Astrocyte of the spinal cord (primary cell): ENCODE measurements at places on chromosomes 6 and 20.
A peak's percentile ranks its signal among the peaks of the same experiment; 100 is the strongest.

- no peak for DNase-seq
Observed at GRCh38 chr20:60300374-60300773, 342.2 kb downstream of the CDH26 start.

- peak; percentile 85 for DNase-seq
Observed at GRCh38 chr6:135537741-135538301, 40.3 kb upstream of the AHI1 start.

GRCh38 chr6:18680842-18681241 lies 293.7 kb downstream of the RNF144B start:
- DNase-seq, result no peak

GRCh38 chr6:45633272-45633908 lies 255.7 kb upstream of the SUPT3H start:
- DNase-seq, result no peak

DNA sequence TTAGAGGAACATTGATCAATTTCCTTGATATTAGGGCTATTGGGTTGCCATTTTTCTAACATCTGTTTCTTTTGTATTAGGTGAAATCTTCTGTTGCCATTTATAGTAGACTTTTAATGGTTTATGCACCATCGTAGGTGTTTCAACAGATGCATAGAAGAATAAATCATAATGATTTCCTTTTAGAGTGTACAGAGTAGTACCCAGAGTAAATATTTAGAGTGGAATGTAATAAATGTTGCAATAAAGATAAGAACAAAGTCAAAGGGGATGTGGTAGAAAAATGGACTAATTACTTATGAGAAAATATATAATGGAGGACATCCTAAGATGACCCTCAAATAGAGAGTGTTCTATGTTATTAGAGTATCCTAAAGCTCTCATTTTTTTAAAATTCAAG lies 643.0 kb upstream of the CITED2 start:
- DNase-seq, result no peak

- no peak for DNase-seq
Observed at GRCh38 chr6:149419696-149420404, 19.8 kb downstream of the SUMO4 start.

DNA sequence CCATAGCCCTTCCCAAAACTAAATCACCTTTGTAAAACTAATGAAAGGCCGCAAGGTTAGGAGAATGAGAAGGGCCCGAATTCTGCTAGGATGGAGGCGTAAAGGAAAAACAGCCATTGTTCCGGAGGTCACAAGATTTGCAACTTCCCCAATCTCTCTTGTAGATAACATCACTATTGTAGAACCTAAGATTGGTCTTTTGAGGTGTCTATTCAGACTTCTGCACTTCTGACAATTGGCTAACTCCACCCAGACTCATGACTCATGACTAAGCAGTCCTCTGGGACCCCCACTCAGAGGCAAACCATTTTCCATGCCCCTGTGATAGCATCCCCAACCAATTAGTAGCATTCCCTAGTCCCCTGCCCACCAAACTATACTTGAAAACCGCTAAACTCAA lies 210.5 kb upstream of the SHLD1 start:
- no peak for DNase-seq

GRCh38 chr6:1986454-1987243 lies 258.8 kb downstream of the GMDS start:
- peak; percentile 31 for DNase-seq

- DNase-seq, result no peak
Observed at GRCh38 chr6:42086046-42087035, 36.0 kb downstream of the TAF8 start.

GRCh38 chr6:13989496-13990144 lies 64.9 kb downstream of the RNF182 start:
- DNase-seq, result peak; percentile 4

DNA sequence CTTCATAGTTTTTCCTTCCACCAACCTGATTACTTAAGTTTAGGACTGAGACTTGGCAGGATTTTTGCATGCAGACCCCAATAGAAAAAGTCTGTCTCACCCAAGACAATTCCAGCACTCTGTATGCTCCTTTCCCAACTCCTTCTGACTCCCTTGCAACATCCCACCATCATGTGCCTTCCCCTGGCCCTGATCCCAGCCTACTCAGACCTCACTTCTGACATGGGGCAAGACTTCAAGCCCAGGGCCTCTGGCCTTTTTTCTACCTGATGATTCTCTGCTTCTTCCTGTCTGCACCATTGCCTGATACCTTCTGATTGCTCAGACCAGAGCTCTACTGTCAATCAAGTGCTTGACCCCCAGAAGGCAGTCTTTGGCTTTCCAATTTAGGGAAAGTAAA lies 96.6 kb downstream of the HAO1 start:
- DNase-seq, result no peak

- no peak for DNase-seq
Observed at GRCh38 chr6:124793398-124793797, 168.8 kb upstream of the RNF217 start.

- DNase-seq, result no peak
Observed at GRCh38 chr20:24185791-24186190, 197.2 kb upstream of the GGTLC1 start.

DNA sequence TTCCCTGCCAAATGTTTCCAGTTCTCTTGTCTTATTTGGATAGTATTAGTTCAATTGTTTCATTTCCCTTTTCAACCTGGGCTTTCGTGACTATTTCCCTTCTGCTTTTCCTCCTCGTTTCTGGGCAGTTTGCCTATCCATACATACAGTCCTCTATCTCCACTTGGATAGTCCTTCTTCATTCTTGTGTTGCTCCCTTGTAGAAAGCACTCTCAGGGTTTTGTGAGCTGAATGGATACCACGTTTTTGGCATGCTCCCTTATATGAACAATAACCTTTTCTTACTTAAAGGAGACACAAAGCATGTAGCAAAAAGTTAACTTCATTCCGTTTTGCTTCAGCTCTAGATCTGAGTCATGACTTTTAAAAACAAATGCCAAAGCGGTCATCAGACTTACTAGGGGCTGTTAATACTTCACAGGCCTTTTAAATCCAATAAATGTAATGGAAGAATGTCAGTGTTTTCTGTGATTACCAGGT lies 16.6 kb downstream of the CRYBG1 start:
- peak; percentile 53 for DNase-seq

- no peak for DNase-seq
Observed at GRCh38 chr6:104575536-104575935, 284.2 kb downstream of the HACE1 start.

GRCh38 chr6:151075527-151075926 lies 164.2 kb upstream of the AKAP12 start:
- no peak for DNase-seq

- DNase-seq, result no peak
Observed at GRCh38 chr20:49288784-49289696, 11.2 kb upstream of the ZNFX1 start.

DNA sequence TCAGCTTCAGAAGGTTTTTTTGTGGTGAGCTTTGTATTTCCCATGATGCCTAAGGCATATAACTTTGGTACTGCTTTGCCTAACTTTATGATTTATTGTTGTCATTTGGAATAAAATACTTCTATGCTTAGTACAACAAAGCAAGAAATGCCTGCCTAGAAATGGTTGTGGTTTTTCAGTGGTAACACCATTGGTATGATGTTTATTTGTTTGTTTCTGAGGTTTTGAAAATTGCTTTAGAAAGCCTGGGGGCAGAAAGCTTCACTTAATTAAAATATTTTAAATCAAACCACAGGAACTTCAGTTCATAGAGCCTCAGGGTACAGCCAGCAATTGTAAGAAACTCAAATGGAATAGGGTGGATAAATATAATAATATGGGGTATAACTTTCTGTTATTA lies 351.2 kb upstream of the MAP3K7 start:
- DNase-seq, result no peak

DNA sequence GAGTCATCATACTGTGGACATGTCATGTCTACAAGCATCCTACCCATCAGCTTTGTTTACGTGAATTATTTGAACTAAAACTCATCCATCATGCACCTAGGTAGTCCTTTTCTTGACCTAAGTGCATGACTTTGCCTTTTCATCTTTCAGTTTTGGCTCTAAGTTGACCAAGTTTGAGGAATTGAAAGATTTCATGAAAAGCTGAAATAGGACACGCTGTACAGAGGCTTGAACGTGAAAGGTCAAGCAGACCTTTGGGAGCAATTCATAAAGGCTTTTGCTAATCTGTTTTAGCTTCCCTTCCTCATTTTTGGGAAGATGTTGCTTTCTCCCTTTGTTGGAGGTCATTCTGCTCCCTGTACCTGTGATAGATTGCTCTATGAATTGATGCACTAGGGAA lies 55.1 kb upstream of the MLIP start:
- no peak for DNase-seq

- DNase-seq, result no peak
Observed at GRCh38 chr6:127276331-127276730, 9.7 kb downstream of the RNF146 start.

DNA sequence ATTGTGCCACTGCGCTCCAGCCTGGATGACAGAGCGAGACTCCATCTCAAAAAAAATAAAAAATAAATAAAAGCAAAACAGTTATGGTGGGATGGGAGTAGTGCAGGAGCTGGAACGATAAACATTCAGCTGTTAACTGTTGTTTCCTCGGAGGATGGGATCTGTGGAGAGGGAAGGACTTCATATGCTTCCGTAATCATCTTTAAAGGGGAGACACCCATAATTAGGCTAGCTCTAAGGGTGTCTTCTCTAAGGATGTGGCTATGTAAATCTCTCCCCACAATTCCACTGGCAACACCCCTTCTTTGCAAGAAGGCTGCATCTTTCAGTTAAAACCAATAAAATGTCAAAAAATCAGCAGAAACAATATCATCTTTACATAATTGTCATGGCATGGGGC lies 42.6 kb upstream of the MTHFD1L start:
- DNase-seq, result no peak

- no peak for DNase-seq
Observed at GRCh38 chr6:65259982-65260381, 447.0 kb downstream of the EYS start.

DNA sequence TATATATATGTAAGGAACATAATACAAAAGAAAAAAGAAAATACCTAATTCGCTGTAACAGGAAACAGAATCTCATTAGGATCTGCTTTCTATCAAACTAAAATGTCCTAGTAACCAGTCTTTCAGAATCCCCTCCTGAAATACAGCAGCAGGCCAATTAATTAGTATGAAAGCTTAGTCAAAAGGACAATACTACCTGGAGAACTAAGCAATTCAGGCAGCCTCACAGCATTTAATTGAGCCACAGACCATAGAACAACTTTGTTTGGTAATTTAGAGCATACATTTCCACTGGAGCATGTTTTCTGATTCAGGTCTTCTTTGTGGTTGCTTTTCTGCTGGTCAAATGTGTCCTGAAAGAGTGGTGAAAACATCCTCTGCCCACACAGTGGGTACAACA lies 516.0 kb downstream of the LMBRD1 start:
- DNase-seq, result no peak

- DNase-seq, result peak; percentile 86
Observed at GRCh38 chr6:138691595-138692057, 81.9 kb upstream of the CCDC28A start.

DNA sequence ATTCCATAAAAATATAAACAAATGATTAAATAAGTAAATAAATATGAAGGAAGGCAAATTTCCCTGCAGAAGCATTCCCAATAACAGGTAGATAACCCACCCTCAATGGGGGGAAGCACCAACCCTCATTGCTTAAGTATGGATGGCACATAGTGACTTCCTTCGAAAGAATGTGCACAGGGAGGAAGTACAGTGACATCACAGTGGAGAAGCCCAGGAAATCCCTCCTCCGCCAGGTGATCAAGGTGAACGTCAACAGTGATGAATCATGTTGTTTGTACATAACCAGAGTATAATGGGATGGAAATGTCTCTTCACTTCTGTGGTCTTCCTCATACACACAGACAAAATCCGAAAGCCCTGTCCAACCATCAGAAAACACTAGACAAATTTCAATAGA lies 267.9 kb downstream of the THBS2 start:
- no peak for DNase-seq

- no peak for DNase-seq
Observed at GRCh38 chr6:15343490-15344191, 97.8 kb downstream of the JARID2 start.

DNA sequence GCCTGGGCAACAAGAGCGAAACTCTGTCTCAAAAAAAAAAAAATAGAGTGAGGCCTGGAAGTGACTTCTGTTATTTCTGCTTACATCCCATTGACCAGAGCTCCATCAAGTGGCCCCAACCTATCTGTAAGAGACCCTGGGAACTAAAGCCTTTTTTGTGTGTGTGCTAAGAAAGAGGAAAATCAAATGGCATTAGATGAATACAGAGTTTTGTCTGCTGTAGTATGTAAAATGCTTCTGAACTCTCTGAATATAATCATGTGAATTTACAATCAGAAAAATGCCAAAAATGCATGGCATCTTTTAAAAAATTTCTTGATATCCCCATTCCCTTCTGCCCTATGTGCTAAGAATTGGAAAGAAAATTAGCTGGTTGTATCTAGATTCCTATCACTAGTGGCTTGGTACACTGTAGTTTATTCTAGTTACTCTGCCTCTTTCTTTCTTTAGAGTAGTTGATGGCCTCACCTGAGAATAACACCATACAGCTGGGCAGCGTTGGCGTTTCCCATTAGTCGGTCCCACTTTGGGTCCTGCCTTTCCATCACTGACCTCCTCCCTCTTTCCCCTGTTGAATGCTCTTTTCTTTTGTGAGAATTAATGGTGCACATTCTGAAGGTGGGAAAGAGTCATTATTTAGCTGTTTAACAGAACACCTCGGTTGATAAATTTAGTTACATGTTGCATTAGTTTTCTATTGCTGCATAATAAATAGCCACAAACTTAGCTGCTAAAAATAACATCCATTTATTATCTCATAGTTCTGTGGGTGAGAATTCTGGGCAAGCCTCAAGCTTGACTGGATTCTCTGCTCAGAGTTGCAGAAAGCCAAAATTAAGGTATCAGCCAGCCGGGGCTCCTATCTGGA lies 38.2 kb downstream of the SAMD5 start:
- no peak for DNase-seq

DNA sequence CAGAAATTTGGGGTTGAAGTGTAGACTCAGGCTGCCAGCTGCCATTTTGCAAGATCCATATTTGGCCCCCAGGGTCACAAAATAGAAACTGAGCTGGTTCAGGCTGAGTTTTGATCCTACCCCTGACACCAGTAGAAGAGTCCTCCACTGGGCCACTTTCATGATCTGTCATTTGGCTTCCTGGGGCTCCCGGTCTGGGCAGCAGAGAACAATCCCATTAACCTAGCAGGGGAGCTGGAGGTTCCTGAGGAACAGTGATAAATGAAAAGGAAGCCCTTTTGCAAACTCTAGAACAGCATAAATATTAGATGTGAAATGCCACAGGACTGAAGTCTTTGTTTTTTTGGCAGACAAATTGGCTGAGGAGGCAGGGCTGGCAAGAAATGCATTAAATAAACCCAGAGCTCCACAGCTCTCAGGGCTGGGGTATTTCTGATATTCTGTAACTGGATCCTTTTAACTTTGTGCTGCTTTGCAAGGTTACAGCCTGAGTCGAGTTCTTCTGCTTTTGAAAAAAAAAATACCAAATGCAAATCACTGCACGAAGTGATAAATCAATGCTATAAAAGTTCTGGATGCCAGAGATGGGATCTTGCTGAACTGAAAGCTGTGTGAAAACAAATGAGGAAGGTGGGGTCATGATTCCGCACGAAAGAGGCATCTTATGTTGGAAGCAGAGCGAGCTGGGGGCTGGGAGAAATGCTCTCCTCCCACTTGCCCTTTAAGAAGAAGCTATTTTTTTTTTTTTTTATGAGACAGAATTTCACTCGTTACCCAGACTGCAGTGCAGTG lies 64.4 kb downstream of the SULF2 start:
- peak; percentile 28 for DNase-seq

GRCh38 chr6:28603891-28604290 lies 78.2 kb downstream of the GPX5 start:
- DNase-seq, result no peak

- no peak for DNase-seq
Observed at GRCh38 chr6:97133067-97133466, 149.9 kb downstream of the MMS22L start.
